Activated naive CD4-positive, alpha-beta T cell treated with anti-CD3 and anti-CD28 coated beads, Interleukin-2, amount 50 U/mL, for 16 hours (primary cell): ENCODE measurements at places on chromosomes 11 and 22.
A peak's percentile ranks its signal among the peaks of the same experiment; 100 is the strongest.

GRCh38 chr22:45097061-45097460, 66.7 kb upstream of the NUP50 start:
- DNase-seq = no peak

GRCh38 chr11:29260939-29261705, 755.7 kb downstream of the KCNA4 start:
- no peak for DNase-seq

DNA sequence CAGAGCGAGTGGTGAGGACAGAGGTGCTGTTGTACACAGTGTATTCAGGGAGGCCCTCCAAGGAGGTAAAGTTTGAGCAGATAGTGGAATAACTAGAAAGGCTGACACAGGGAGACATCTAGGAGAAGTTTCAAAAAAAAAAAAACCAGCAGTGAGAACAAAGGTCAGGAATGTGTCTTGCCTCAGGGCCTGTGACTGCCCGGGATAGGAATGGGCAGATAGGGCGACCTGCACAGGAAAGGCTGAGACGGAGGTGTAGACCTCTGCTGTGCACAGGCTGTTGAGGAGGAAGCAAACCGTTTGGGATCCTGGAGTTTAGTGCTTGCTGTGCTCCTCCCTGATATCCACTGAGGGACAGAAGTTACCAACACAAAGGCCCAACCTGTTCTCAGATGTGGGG, 406.5 kb upstream of the B3GAT1 start:
- DNase-seq = no peak

DNA sequence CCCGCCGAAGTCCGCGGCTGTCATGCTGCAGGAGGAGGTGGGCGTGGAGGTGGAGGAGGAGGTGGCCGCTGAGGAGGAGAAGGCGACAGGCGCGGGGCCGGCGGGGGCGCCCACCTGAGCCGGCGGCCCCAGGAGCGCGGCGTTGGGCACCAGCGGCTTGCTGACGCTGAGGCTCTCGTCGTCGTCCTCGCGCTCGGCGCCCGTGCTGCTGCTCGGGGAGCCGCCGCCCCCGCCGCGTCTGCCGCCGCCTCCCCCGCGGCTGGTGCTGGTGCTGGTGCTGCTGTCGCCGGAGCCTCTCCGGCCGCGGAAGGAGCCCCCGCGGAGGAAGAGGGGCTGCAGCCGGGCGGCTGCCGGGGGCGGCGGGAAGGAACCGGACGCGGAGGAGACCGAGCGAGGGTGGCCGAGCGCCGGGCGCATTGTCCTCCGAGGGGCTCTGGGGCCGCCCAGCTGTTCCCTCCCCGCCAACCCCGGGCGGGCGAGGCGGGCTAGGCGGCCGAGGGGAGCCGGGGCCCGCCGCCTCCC, 388 bp downstream of the TMEM121B start:
- DNase-seq = peak; percentile 42

- no peak for DNase-seq
Measured at GRCh38 chr11:113764527-113765219, 8.8 kb downstream of the ZW10 start.

DNA sequence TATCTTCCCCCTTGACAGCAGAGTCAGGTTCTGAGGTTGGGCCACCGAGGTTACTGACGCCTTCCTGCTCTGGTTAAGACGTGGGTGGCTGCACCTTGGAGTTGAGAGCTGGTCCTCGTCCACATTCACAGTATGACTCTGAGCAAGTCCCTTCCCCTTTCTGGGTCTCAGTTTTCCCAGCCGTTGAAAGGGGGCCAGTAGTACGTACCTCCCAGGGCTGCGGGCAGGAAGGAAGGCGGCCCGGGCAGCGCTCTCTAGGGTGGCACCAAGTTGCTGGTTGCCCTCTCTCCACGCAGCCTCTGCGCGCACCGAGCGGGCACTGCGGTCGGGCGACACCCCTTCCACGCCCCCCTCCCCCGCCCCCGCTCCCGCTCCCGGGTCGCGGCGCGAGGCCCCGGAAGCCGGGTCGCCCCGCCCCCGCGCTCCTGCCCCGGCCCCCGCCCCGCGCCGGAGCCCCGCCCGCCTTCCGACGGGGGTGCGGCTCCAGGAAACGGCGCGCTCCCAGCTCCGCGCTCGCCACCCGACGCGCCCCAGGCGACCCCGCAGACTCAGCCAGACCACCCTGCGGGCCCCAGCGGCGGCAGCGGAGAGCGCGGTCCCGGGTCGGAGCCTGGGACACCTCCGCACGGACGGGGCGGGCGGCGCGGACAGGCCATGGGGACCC, at the start of gene EHBP1L1:
TSS of gene EHBP1L1 (plus strand) at position 486 of the 664 bp plus-strand sequence. CDS start 250 bp downstream, outside the sequence.
- DNase-seq = peak; percentile 71

DNA sequence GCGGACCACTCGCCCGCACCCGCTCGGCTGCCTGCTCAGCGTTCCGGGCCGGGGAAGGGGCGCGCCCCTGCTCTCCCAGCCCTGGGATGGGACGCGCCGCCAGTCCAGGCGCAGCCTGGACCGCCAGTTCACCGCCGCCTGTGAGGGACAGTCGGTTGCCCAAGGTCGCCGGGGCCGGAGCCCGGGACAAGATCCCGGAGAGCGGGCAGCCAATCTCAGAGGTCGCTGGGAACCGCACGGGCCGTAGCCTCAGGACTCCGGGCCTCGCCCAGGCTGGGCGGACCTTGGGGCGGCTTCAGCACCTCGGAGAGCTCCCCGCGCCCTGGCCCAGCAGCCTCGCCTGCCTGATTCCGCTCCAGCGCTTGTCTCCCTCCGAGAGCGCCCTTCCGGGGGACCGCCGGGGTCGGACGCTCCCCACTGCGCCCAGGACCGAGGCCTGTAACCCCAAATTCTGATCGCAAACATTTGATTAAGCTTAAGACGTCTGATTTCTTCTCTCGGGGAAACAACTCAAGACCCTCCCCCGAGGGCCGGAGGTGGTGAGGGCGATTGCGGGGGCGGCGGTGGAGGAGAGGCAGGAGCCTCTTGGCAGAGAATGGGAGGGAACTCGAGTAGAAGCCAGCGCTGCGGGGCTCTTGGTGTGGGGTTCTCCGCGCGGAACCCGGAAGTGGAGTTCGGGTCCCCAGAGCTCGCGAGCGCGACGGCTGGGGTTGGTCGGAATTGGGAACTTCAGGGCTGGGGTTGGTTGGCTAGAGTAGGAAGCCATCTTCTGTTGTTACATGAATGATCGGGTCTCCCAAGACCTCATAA, 1.1 kb upstream of the CHRM4 start:
- peak; percentile 72 for DNase-seq

GRCh38 chr22:28608546-28608945, 71.1 kb downstream of the TTC28 start:
- no peak for DNase-seq

- DNase-seq = no peak
Measured at GRCh38 chr11:90555477-90555876, 332.6 kb upstream of the CHORDC1 start.

GRCh38 chr22:17258015-17258787, 39.0 kb upstream of the ADA2 start:
- DNase-seq = peak; percentile 35

GRCh38 chr11:115208808-115209259, 295.4 kb downstream of the CADM1 start:
- no peak for DNase-seq

DNA sequence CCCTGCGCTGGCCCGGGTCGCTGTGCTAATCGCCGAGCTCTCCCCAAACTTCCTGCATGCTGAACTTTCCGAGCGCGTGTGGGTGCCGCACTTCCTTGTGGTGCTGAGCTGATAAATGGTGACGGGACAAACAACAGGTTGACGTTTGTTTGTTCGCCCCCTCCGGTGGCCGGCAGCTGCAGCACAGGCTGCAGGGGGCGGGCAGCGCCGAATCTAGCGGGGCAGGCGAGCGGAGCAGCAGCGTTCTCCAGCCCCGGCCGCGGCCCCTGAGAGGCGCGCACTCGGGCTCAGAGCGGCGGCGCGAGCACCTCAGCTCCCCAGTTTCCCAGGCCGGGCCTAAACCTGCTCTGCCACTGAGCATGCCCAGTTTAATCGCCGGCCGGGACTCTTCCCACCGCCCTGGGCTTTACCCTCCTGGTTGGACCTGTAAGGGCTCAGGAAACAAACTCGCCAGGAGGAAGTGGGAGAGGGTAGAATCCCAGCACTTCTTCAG, at the start of gene PDGFD:
TSS of gene PDGFD (minus strand) at position 120 of the 493 bp plus-strand sequence.
- DNase-seq = no peak

- no peak for DNase-seq
Measured at GRCh38 chr11:106311531-106312230, 234.2 kb downstream of the AASDHPPT start.
